ENCODE measurements at places on chromosomes 7 and 10.

- DNase-seq: no peak
Measured at GRCh38 chr7:47807756-47808155, 140.5 kb downstream of the PKD1L1 start.

DNA sequence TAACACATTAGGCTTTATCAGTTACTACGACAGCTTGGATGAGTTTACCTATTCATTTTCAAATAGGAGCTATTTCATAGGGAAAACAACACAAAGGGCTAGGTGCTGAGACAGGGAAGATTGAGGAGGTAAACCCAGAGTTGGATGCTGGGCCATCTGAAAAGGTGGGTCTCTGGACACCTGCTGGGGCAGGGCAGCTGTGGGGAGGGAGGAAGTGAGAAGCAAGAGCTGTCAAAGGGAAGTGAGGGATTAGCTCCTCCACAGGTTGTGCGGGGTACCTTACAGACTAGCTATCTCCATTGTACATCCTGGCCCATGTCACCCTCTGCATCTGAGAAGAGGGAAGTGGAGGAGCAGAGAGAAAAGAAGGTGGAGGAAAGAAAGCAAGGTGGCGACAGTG is 48.9 kb downstream of the BLNK start:
- no peak for DNase-seq

DNA sequence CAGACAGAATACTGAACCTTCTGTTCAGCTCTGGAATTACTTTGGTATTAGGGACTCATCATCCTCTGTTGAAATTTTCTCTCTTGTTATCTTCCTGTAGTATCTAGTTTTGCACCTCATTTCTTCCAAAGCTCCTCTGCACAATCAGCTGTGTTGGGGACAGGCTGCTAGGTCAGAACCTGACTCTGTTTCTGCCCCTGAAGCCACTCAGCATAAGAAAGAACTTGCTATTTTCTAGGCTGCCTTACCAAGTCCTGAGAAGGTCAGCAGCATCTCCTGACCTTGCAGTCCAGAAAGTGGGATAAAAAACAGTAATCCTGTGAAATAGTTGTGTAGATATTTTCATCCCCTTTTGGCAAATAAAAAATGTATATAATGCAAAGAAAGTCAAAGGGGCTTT is 862.6 kb downstream of the SORCS3 start:
- no peak for DNase-seq

- DNase-seq: no peak
Measured at GRCh38 chr7:47730142-47730541, 148.2 kb upstream of the TNS3 start.

- no peak for DNase-seq
Measured at GRCh38 chr10:110410329-110411046, 87.2 kb upstream of the DUSP5 start.

DNA sequence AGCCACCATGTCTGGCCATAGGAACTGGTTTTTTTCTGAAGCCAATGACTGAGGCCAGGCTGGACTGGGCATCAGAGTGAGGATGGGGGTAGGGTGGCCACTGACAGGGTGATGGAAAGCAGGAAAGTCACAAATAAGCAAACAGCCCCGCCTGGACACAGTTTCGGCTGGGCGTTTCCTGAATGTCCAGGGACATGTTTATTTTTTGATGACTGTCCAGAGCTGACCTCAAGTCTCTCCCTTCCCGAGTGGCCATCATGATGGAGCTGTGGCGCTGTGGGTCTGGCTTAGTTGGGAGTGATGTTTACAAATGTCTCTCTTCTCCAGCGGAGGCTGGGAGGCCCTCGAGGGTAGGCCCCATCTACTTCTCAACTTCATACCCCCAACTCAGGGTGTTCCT is 37.1 kb upstream of the COMTD1 start:
- DNase-seq: no peak

DNA sequence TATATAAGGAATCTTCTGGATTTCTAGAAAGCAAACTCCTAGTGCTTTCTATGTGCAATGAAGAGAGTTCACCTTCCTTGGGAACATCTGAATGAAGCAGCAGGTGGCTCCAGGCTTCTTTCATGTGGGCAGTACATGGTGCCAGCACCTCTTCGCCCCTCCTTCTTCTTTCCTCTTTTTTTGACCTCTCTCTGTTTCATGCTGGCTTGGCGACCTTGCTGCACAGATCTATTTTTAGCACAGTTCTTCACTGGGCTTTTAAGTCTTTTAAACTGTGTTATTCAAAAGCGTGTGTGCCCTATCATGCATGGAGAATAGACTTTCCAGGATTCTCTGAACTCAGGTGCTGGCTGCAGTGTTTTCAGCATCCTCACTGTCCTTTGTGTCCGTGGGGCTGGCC is 400.3 kb upstream of the PRKCQ start:
- no peak for DNase-seq

DNA sequence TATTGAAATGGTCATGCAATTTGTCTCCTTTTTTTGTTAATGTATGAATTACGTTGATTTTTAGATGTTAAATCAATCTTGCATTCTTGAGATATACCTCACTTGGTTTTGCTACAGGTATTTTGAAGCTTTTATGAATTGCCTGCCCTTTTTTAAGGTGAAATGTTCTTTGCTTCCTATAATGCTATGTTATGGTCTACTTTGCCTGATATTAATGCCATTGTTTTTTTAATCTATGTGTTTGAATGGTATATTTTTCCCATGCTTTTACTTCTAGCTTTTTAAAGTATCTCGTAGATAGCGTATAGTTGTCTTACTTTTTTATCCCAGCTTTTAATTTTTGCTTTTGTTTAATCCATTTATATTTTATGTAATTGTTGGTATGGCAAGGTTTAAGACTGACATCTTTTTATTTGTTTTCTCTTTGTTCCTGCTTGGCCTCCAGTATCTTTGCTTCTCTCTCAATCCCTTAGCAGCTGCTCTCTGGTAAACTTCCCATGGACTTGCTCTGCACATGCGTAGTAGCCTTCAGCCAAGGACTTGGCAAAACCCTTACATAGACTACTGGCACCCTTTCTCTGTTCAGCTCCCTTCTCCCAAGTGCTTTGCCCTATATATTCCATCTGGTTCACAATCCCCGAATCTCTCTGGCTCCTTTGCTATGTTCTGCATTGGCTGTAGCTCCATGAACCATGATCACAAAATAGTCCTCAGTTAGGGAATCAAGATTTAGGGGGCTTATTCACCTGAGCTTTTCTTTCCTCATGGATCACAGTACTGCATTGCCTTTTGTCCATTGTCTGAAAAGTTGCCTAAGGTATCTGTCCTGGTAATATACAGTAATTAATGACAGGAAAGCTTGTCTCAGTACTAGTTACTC is 8.4 kb downstream of the TRIM24 start:
- DNase-seq: no peak

- no peak for DNase-seq
Measured at GRCh38 chr7:14069961-14070360, 80.5 kb upstream of the ETV1 start.

- no peak for DNase-seq
Measured at GRCh38 chr10:15737656-15738055, 17.9 kb upstream of the ITGA8 start.

DNA sequence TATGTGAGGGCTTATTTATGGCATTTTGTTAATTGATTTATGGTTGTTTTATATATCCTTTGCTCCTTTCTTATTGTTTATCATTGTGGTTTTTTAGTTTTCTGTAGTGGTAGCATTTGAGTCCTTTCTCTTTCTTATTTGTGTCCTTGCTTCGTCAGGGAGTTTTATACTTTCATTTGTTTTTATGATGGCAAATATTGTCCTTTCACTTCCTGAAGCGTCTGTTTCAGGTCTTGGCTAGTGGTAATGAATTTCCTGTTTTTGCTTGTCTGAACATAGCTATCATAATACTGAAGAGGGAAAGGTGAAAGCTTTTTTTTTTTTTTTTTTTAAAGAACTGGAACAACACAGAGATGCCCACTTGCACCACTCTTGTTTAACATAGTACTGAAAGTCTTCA is 228.2 kb downstream of the ATRNL1 start:
- DNase-seq: no peak

GRCh38 chr10:103153302-103154197 is 39.5 kb downstream of the NT5C2 start:
- DNase-seq: no peak

DNA sequence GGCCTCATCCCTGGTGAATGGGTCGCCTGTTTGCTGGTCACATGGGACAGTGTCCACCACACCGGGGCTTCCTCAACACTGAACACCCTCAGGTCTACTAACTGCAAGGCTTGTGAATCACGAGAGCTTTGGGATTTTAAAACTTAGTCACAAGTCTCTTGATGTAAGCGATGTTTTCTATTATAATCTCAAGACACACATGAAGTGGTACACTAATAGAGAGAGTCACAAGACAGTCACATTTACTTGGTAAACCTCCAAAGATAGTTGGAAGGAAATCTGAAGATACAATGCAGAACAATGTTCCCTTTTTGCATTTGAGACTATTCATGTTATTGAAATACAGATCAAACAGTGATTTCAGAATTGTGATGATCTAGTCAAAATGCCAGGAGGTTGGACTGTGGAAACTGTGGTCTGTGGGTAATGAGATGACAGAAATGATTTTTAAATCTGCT is 233.1 kb upstream of the KLF6 start:
- DNase-seq: no peak

DNA sequence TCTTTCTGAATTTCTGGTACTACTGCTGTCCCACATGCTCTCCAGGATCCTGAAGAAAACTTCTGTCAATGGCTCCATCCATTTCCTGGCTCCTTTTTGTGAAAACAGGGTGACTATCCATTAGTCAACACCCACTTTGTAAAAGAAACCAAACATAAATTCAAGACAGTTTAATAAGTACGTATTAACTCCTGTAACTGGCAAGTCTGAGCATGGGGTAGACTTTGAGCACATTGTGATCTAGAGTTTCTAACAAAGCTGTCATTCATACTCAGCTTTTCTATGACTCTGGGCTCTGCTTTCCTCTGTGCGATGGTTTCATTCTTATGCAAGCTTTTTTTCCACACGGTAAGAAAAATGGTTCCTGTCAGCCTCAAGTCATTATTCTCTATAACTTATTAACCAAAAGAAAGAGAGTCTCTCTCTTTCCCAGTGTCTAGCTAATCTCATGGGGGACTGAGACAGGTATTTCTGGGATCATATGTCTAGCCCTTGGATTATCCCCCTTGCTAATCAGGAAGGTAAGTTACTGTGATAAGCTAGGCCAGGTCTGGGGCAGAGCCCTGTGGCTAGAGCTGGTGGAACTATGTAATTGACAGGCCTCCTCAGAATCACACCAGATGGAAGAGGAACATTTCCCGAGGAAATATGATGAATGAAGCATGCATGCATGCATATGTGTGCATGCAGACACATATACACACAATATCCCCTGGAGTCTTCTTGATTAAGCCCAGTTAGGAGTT is 98.5 kb downstream of the GNAI1 start:
- no peak for DNase-seq

DNA sequence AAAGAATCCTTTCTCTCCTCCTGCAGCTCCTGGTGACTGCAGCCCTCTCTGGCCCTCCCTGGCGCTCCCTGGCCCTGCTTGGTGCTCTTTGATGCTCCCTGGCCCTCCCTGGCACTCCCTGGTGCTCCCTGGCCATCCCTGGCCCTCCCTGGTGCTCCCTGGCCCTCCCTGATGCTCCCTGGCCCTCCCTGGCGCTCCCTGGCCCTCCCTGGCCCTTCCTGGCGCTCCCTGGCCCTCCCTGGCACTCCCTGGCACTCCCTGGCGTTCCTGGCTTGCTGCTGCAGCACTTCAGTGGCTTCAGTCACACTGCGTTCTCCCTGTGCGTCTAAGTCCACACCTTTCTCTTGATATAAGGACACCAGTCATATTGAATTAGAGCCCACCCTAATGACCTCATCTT is 15.2 kb upstream of the FGFR2 start:
- no peak for DNase-seq
